ENCODE measurements at places on chromosomes 16 and 17.

DNA sequence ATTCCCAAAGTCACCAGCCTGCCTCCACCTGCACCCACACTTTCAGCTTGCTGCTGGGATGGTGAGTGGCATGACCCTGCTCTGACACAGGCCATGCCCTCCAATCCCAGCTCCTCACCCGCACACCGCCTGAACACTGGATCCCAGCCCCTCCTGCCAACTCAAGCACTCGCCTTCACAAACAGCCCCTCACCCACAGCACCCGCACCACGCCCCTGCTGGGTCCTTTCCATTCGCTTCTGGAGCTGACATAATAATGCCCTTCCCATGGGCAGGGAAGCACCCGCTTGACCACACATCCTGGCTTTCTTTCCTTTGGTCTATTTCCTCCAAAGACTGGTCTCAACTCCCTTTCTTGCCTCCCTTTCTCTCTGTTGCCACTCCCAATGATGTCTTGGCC is 57.6 kb downstream of the RAB11FIP4 start:
- no peak for DNase-seq

DNA sequence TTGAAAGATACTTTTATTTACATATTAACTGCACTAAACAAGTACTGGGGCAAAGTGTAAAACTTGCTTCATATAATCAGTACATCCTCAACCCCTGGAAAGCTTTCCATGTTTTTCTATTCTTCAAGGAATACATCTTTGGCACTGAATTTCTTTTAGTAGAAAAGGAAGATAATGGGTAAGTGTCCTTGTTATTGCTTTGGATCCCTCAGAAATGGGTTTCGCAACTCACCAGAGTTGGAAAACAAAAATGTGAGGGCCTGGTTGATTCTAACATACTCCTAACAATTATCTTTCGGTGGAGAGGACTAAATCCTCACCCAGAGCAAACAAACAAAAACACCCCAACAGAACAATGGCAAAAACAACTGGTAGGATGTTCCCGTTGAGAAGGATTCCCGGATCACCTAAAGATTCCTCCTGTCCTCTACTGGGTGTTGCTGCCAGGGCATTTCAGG is 120.4 kb downstream of the PARN start:
- DNase-seq = no peak

GRCh38 chr17:64111831-64112230 is 18.1 kb downstream of the ERN1 start:
- DNase-seq = no peak

- DNase-seq = no peak
Observed at GRCh38 chr16:28001184-28001583, 62.3 kb downstream of the GSG1L start.

GRCh38 chr16:14285513-14286367 is 214.6 kb downstream of the MRTFB start:
- peak; percentile 85 for DNase-seq

DNA sequence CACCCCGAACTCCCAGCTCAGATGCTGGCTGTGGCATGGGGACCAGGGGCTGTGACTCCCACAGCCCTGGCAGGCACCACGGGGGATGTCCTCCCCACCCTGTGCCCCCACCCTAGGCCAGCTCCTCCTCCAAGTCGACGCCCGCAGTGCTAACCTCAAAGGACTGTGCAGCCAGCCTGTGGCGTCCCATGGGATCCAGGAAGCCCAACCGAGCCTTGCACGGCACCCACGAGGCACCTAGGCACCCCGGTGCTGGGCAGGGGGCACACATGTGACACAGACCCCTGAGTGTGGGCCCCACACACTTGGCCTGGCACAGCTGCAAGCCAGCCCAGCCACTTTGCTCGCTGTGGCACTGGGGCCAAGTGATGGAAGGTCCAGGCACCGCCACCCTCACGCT is 3.9 kb downstream of the GCGR start:
- DNase-seq = no peak
